ENCODE measurements at places on chromosomes 12 and 14. TPM values are rescaled to one million over a fixed set of nuclear protein-coding genes. Genes with fewer than 3 reads are reported as not detected.

- no peak for DNase-seq
These were observed 869 bp upstream of the RIMBP2 start for GRCh38 chr12:130716969-130717366.

- no peak for DNase-seq
These were observed 690.3 kb downstream of the AACS start for GRCh38 chr12:125755512-125755911.

- no peak for DNase-seq
These were observed 1.0 kb upstream of the GPD1 start for GRCh38 chr12:50102646-50103309.

- DNase-seq, result no peak
These were observed 2.6 kb upstream of the RCOR1 start for GRCh38 chr14:102589761-102590290.

DNA sequence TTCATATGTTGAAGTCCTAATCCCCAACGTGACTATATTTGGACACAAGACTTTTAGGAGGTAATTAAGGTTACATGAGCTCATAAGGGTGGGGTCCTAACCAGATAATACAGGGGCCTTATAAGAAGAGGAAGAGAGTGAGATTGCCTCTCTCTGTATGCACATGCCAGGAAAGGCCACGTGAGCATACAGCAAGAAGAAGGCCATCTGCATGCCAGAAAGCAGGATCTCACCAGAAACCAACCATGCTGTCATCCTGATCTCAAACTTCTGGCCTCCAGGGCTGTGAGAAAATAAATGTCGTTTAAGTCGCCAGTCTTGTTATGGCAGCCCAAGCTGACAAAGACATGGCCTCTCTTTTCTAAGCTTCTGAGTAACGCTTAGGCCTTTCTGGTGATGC lies 69.0 kb upstream of the GPHB5 start:
- no peak for DNase-seq

- no peak for DNase-seq
These were observed 31.5 kb downstream of the SPTB start for GRCh38 chr14:64848239-64848638.

DNA sequence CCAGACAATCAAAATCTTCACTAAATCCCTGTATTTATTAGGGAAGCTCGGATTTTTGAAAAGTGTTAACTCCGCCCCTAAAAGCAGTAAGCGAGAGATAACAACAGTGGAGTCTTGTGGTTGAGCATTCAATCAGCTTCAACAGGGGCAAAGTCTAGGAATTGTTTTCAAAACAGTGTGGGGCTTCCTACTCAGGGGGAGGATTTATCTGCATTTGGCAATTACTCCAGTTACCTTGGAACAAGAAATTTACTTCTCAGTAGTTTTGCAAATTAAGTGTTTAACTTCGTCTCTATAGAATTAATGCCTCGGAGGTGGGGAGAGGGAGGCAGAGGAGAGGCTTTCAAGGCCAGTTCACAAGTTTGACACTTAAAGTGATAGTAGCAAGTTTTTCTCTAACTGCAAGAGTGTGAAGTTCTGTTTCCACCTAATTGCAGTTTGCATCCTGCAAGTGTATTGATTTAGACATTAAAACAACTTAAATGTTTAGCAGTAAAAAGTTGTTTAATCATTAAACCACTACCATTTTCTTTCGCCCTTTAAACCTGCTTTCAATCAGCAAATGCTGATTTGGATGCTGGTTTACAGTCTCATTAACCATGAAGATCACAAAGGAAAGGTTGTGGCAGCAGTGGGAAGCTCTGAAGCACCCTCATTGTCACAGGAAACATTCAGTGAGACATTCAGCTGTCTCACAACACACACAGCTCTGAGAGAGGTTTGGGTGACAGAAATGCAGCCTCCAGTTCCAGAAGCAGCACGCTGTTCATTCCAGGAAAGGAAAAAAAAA lies 102.0 kb downstream of the HMGA2 start:
- DNase-seq, result peak; percentile 43

DNA sequence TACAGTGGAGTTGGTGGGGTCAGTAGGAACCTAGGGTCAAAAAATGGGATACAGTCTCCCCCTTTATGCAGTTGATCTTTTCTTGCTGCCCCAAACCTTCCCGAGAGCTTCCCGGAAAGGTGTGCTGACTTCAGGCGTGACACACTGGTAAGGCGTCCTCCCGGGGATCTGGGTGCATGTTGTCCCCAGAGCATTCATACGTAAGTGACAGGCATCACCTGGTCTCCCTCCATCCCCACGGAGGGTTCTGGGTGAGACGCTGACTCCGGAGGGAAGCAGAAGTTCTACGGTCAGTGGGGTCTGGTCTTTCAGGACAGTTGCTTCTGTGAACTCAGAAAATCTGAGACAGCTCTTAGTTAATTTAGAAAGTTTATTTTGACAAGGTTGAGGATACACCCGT lies 159.6 kb upstream of the RTL1 start:
- DNase-seq, result no peak

GRCh38 chr12:123113026-123113425 lies 37.9 kb downstream of the PITPNM2 start:
- no peak for DNase-seq

- DNase-seq, result no peak
These were observed 44.1 kb downstream of the DAD1 start for GRCh38 chr14:22544881-22545420.

- peak; percentile 34 for DNase-seq
These were observed 60.9 kb upstream of the OR4E1 start for GRCh38 chr14:21734457-21735074.

GRCh38 chr12:103573185-103573584 lies 13.9 kb upstream of the STAB2 start:
- DNase-seq, result no peak

GRCh38 chr14:90678846-90679362 lies 137.3 kb downstream of the TTC7B start:
- no peak for DNase-seq

DNA sequence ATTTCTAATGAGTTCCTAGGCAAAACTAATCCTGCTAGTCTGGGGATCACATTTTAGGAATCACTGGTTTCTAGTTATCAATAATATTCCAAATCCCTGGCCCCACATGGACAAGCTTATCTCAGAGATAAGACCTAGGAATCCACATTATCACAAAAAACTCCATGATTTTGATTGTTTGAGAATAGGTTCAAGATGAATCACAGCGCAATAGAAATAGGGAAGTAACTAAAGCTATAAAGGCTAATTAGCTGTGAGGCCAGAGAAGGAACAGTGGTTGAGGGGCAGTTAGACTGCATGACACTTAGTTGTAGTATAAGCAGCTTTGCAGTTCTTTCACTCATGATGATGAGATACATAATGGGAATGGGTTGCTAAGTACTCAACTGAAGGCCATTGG lies 13.1 kb upstream of the ATP5F1B start:
- DNase-seq, result no peak

GRCh38 chr12:104201238-104202001 lies 14.2 kb upstream of the TXNRD1 start:
- DNase-seq, result peak; percentile 44

DNA sequence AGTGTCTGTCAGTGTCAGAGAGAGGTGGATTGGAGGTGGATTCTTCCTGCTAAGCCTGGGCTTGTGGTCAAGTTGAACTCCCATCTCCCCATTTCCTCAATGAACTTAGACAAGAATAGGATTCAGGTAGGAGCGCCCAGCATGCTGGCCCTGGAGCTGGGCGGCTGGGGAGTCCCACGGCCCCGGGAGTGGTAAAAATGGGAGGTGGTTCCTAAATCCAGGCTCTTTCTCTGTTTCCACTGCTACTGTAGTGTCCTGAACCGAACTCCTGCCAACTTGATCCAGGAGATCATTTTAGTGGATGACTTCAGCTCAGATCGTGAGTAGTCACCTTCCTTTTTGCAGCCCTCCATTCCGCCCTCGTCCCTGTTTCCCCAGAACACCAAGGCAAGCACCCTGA lies 65.1 kb downstream of the GALNT16 start:
- no peak for DNase-seq

DNA sequence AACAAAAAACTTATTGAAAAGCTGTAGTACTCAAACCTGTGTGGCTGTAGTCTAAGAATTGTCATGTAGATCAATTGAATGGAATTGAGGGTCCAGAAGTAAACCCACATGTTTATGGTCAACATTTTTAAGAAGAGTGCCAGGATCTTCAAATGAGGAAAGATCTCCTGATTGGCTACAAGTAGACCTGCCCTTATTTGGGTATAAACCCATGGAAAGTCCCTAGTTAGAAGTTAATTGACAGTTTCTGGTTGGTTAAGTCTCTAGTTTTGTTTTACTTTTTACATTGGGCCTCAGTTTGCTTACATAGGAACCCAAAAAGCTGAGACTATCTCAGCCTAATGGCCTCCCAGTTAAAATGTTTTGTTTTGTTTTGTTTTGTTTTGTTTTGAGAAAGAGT lies 91.9 kb upstream of the RESF1 start:
- DNase-seq, result no peak

DNA sequence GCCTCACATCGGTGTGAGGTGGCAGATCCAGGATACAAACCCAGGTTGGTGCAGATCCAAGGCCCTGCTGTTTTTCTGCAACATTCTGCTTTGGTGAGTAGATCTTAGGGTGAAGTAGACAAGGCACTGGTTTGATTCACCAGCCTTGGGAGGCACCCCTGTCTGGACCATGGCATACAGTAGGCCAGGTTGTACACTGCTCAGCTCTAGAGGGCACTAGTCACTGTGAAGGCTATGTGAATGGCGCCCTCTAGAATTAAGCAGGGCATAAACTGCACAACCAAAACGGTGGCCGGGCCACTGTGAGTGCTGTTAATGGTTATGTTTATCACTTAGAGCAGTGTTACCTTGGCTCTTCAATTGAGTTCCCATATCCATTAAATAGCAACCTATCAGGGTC lies 280.6 kb upstream of the PWP1 start:
- peak; percentile 29 for DNase-seq

GRCh38 chr14:91466192-91466591 lies 43.9 kb downstream of the PPP4R3A start:
- DNase-seq, result no peak

DNA sequence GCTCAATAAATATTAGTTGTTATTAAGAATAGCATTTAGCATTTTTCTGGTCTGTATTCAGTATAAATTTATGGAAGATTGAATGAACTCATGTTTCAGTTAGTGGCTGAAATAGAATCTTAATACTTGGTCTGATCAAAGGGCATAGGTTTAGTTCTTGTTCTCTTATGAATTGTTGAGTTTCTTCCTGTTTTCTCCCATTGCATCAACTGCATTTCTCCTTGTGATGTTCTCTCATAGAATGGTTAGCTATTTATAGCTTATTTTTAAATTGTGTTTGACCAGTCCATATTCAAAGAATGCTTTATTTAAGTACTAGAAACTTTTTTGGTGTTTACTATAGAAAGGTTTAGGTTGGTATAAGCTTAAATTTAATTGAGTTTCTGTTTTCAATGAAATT lies 29.8 kb downstream of the APAF1 start:
- DNase-seq, result no peak

GRCh38 chr12:54394281-54394719 lies 9.8 kb upstream of the ZNF385A start:
- DNase-seq, result peak; percentile 76

- DNase-seq, result no peak
These were observed 24.8 kb downstream of the CHD8 start for GRCh38 chr14:21431126-21431525.

DNA sequence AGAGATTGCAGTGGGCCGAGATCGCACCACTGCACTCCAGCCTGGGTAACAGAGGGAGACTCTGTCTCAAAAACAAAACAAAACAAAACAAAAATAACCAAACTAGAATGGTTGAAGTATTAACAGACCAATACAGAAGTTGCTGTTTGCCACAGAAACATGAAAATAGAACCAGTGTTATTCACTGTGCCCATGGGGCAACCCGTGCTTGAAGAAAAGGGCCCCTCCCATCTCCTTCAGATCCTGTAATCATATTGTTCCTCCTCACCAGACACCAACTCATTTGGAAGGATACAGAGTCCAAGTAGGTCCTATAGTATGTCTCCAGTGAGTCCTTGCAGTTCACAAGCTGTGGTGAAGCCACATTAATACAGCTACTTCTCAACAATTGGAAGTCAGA lies 30.9 kb downstream of the SLC35F4 start:
- no peak for DNase-seq

- no peak for DNase-seq
These were observed 168.2 kb downstream of the EPS8 start for GRCh38 chr12:15620741-15621539.

DNA sequence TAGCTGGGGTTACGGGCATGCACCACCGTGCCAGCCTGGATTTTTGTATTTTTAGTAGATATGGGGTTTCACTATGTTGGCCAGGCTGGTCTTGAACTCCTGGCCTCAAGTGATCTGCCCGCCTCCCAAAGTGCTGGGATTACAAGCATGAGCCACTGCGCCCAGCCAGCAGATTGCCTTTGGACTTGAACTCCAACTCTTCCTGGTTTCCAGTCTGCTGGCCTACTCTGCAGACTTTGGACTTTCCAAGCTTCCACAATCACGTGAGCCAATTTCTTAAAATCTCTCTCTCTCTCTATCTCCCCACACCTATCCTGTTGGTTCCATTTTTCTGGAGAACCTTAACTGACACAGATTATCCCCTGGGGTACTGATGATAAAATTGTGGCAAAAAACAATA lies 55.0 kb downstream of the EMP1 start:
- peak; percentile 50 for DNase-seq

DNA sequence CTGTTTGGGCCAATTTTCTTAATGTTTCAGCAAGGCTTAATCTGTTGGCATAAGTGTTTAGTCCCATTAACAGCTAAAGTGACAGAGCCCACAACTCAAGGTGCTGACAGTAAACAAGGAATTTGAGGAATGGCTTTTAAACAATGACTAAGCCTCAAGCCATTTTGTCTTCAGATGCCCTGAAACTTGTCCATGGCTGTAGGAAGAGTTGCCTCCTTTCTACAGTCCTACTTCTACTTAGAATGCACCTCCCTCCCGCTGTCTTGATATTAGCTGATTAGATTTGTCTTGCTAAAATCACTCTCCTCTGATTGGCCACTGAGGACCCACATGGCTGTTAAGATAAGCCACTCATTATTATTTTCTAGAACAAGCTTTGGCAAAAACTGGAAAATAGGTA lies 188.4 kb upstream of the OTX2 start:
- no peak for DNase-seq

DNA sequence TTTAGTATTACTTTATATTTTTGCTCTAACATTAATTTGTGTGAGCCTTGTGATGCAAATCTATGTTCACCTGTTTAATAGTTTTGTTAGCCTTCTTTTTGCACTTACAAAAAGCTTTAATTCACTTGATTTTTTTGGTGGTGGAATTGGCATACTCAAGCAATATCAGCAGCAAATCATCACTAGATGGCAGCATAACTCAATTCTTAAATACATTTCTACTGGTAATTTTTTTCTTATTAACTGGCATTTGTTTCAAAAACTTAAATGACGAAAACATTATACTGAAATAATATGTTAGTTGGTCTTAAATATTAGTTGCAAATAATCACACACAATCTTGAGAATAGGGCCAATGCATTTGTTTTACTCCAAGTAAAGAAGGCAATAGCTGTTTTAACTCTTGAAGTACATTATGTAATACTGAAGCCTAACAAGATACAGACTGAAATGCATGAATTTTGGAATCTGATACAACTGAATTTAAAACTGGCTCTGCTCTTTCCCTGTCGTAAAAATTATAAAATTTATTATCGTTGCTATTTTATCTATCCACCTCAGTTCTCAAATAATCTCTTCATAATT lies 151.5 kb downstream of the ATXN7L3B start:
- DNase-seq, result no peak

- no peak for DNase-seq
These were observed 182.9 kb downstream of the KIF26A start for GRCh38 chr14:104321088-104321801.

ZFYVE21 gene
- total RNA-seq, result 49.3 TPM

NRIP2 gene
- total RNA-seq, result 0.49 TPM

TAS2R42 gene
- total RNA-seq, result not detected

HAL gene
- 0.91 TPM for total RNA-seq

KLRC1 gene
- 1.0 TPM for total RNA-seq

ADAM21 gene
- total RNA-seq, result not detected

OR11H12 gene
- not detected for total RNA-seq

IL22 gene
- not detected for total RNA-seq
